Chondrocyte (in vitro differentiated cells): ENCODE measurements at places on chromosomes 1 and 21. TPM values are rescaled to one million over a fixed set of nuclear protein-coding genes. Genes with fewer than 3 reads are reported as not detected.
A peak's percentile ranks its signal among the peaks of the same experiment; 100 is the strongest.

DNA sequence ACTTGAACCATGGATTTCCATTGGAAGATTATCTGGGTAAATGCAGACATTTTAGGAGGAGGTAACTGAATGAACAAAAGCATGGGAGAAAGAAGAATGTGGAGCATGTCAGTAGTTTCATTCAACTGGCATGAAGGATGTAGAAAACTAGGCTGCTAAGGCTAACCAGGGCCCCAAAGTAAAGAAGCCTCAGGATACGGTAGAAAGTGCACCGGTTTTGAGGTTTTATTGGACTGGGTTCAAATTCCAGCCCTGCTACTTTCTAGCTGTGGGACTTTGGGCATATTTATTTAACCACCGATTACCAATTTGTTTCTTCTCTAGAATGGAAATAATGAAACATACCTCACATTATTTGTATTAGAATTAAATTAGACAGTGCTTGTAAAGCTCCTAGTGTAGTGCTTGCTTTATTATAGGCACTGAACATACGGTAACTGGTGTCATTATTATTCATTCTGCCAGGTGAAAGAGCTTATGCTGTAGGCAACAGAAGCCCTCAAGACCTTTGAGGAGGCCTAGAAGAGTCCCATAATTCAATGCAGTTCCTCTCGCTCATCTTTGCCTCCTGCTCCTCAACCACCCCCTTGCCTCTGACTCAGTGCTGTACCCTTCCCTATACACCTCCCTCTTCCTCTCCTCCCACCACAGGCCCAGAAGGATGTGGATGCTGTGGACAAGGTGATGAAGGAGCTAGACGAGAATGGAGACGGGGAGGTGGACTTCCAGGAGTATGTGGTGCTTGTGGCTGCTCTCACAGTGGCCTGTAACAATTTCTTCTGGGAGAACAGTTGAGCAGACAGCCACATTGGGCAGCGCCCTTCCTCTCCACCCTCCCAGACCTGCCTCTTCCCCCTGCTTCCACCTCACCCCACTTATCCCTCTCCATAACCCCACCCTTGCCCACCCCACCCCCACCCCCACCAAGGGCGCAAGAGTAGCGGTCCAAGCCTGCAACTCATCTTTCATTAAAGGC, 2.5 kb upstream of the CHTOP start:
- no peaks in the 10 kb centered on the region for H3K27me3 ChIP-seq
- H3K27ac ChIP-seq, result peak overlapping the region; percentile 76
- H3K36me3 ChIP-seq, result peaks cover 5% of the 10 kb centered on the region
- H3K4me3 ChIP-seq, result no peak overlapping the region
- peaks cover 71% of the 10 kb centered on the region for H3K4me1 ChIP-seq
- DNase-seq, result peak; percentile 30

DNA sequence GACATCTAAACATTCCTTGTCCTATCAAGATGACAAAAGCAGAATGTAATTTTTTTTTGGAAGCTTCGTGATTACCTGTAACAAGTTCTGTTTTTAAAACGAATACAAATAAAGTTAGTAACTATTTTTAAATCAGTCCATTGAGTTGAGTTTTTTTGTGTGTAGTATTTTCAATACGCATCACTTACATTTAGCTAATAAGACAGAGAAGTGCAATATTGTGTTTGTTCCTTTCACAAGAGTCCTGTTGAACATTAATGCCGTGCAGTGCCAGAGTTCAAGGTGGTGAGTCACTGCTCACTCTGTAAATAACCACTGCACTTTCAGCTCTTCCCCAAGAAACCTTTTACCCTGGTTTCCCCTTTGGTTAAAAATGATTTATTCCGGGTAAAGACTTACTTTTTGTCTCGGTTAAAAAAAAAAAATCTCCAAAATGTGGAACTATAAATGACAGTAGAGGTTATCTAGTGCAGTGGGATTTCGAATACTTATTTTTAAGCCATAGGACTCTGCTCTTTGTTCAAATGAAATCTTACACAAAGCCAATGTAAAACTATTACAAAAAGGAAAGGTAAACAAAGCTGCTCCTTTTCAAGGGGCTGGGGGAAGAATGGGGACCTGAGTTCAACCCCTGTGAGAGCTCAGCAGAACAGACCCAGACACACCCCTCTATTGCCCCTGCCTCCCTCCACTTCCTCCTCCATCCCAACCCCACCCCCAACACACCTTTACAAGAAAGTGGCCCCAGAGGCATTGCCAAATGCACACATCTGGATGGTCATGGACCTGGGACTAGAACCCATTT, 14.8 kb upstream of the NCMAP start:
- peaks cover 3% of the 10 kb centered on the region for H3K27me3 ChIP-seq
- no peak for DNase-seq
- peaks cover 1% of the 10 kb centered on the region for H3K36me3 ChIP-seq
- H3K27ac ChIP-seq, result no peak overlapping the region
- H3K4me3 ChIP-seq, result no peak overlapping the region

- H3K27me3 ChIP-seq, result no peaks in the 10 kb centered on the region
- no peak for DNase-seq
- no peaks in the 10 kb centered on the region for H3K36me3 ChIP-seq
- H3K4me3 ChIP-seq, result peak overlapping the region; percentile 65
- H3K27ac ChIP-seq, result peak overlapping the region; percentile 84
Measured at GRCh38 chr1:6490181-6491080, 1.0 kb downstream of the PLEKHG5 start.

DNA sequence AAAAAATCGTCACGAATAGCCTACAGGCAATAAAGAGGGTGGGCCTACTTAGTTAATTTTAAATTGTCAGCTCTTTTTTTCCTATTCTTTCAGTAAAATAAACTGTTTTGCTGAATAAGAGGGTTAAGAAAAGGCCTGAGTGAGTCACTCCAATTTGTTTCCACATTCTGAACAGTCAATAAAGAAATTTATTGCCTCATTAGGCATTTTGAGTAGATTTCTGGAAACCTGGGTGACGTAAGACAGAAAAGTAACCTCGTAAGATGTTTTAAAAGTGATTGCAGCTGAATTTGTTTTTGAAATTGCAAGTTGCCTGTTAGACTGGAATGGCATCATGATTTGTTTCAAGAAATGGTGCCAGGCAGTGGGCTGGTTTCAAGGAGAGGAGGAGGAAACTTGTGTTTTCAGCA, 439.3 kb downstream of the USP25 start:
- DNase-seq, result no peak
- H3K36me3 ChIP-seq, result no peaks in the 10 kb centered on the region
- H3K4me3 ChIP-seq, result no peak overlapping the region
- H3K4me1 ChIP-seq, result no peaks in the 10 kb centered on the region
- H3K27ac ChIP-seq, result no peak overlapping the region

Gene CHIA
- total RNA-seq, result not detected in 3 replicates

Gene STYXL2
- total RNA-seq, result 10.5 to 13.2 TPM (median 10.5 TPM) in 3 replicates

Gene FCRL5
- not detected in 3 replicates for total RNA-seq

Gene SPRR2A
- total RNA-seq, result not detected in 3 replicates

GRCh38 chr1:25550683-25551310, 7.4 kb downstream of the LDLRAP1 start:
- no peak overlapping the region for H3K4me3 ChIP-seq
- H3K4me1 ChIP-seq, result peaks cover 36% of the 10 kb centered on the region
- H3K27ac ChIP-seq, result peak overlapping the region; percentile 61
- DNase-seq, result no peak
- H3K36me3 ChIP-seq, result no peaks in the 10 kb centered on the region

DNA sequence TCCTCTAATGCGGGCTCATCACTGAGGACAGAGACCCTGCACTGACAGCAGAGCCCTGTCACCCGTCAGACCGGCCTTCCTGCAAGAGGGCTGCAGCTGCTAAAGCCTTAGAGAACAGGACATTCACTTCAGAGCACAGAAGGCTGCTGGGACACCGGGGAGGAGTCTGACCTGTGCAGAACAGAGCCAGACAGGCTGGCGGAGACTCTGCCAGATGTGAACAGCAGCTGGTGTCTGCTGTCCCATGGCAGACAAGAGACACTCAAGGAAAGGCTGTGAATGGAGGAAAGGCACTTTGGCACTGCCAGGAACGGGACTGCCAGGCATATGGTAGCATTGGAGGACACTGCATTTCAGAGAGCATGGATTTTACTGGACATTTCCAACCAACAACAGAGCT, 21.4 kb downstream of the MRAP start:
- H3K4me3 ChIP-seq, result no peak overlapping the region
- H3K36me3 ChIP-seq, result peaks cover 44% of the 10 kb centered on the region
- H3K27ac ChIP-seq, result no peak overlapping the region
- H3K27me3 ChIP-seq, result no peaks in the 10 kb centered on the region
- no peak for DNase-seq

GRCh38 chr1:43760745-43761317, 53.5 kb downstream of the ST3GAL3 start:
- no peak for DNase-seq
- no peak overlapping the region for H3K27ac ChIP-seq
- H3K27me3 ChIP-seq, result no peaks in the 10 kb centered on the region
- H3K4me1 ChIP-seq, result peaks cover 22% of the 10 kb centered on the region

Gene SPATA46
- total RNA-seq, result not detected in 3 replicates

DNA sequence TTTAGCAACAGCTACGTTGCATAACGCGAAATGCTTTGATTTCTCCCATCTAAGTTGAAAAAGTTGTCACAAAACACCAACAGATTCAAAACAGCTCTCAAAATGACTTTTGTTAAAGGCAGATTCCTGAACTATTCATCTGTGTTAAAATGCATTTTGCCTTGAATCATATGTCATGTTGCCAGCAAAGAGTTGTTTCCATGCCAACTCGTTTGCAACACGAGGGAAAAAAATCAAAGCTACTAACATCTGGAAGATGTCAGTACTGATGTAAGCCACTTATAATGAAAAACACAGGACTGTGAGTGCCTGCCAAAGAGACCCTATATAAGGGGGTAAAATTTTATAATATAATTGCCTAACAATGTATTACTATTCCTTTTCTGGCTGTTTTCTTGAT, 182.7 kb upstream of the PTBP2 start:
- no peak overlapping the region for H3K4me3 ChIP-seq
- no peak for DNase-seq
- peaks cover 16% of the 10 kb centered on the region for H3K4me1 ChIP-seq
- H3K36me3 ChIP-seq, result no peaks in the 10 kb centered on the region

GRCh38 chr1:1122078-1122811, 6.4 kb upstream of the C1orf159 start:
- no peaks in the 10 kb centered on the region for H3K4me1 ChIP-seq
- H3K36me3 ChIP-seq, result peaks cover 2% of the 10 kb centered on the region
- H3K4me3 ChIP-seq, result no peak overlapping the region
- H3K27me3 ChIP-seq, result no peaks in the 10 kb centered on the region

Gene TTC22
- not detected in 3 replicates for total RNA-seq

GRCh38 chr1:244881552-244882280, 17.4 kb upstream of the HNRNPU start:
- DNase-seq, result no peak
- H3K4me3 ChIP-seq, result no peak overlapping the region
- no peak overlapping the region for H3K27ac ChIP-seq
- H3K4me1 ChIP-seq, result no peaks in the 10 kb centered on the region
- no peaks in the 10 kb centered on the region for H3K36me3 ChIP-seq

DNA sequence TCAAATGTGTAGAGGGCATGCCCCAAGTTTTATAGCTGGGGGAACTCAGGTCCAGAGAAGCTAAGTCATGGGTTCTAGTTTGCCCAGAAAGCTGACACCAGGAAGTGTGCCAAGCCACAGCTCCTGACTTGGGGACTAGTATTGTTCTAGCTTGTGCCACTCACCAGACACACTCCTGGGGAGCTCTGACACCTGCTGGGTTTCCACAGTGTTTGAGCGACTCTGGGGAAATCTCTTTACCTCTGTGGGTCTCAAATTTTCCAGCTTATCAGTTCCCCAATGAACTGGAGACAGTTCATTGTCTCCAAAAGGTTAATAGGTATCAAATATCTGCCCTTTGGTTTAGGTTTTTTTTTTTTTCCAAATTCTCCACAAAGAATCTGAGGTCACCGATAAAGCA, 4.2 kb downstream of the KISS1 start:
- no peak overlapping the region for H3K4me3 ChIP-seq
- no peak overlapping the region for H3K27ac ChIP-seq
- no peak for DNase-seq
- peaks cover 38% of the 10 kb centered on the region for H3K27me3 ChIP-seq
- H3K4me1 ChIP-seq, result peaks cover 18% of the 10 kb centered on the region
- no peaks in the 10 kb centered on the region for H3K36me3 ChIP-seq

Gene RHBG
- total RNA-seq, result not detected in 3 replicates

DNA sequence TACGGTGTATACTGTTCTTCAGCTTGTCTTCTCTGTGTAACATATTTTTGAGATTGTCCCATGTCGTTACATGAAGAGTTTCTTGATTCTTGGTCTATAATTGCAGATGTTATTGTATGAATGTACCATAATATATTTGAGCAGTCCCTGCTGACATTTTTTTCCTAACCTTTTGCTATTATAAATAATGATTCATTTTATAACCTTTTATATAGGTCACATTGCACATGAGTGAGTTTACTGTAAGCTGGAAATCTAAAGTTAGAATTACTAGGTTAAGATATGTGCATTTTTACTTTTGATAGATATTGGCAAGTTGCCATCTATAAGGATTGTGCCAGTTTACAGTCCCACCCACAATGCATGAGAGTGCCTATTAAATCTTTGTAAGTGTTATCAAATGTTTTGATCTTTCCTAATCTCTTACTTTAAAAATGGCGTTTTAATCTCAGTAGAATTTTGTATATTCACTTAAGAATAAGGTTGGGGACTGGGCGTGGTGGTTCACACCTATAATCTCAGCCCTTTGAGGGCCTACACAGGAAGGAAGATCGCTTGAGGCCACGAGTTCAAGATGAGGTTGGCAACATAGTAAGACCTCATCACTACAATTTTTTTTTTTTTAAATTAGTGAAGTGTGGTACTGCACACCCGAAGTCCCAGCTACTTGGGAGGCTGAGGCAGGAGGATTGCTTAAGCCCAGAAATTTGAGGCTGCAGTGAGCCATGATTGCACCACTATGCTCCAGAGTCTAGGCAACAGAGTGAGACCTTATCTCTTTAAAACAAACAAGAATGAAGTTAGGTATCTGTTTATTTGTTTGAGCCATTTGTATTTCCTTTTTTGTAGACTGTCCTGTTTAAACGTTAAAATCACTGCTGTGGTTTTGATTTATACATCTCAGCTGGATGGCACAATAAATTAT, 36.5 kb downstream of the ZMYM1 start:
- H3K4me1 ChIP-seq, result peaks cover 31% of the 10 kb centered on the region
- H3K4me3 ChIP-seq, result no peak overlapping the region
- H3K27me3 ChIP-seq, result no peaks in the 10 kb centered on the region

DNA sequence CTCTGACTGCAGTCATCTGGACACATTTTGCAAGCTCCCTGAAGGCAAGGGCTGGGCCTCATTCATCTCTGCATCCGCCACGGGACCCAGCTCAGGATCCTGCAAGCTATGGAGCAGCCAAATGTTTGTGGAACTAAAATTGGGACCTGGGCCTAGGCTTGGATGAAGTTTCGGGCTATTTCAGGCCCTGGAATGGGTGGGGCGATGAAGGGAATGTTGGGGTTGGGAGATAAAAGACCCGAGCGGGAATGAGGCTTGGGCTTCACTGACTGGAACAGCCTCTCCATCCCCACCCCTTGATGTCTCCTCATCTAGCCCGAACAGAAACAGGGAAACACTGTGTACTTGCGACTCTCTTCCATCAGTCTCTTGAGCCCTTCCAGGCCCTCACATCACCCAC, 7.3 kb upstream of the AHCYL1 start:
- DNase-seq, result no peak
- H3K4me3 ChIP-seq, result no peak overlapping the region
- peaks cover 24% of the 10 kb centered on the region for H3K4me1 ChIP-seq
- H3K36me3 ChIP-seq, result peaks cover 2% of the 10 kb centered on the region
- no peak overlapping the region for H3K27ac ChIP-seq
